ENCODE measurements at places on chromosomes 2 and 18.

DNA sequence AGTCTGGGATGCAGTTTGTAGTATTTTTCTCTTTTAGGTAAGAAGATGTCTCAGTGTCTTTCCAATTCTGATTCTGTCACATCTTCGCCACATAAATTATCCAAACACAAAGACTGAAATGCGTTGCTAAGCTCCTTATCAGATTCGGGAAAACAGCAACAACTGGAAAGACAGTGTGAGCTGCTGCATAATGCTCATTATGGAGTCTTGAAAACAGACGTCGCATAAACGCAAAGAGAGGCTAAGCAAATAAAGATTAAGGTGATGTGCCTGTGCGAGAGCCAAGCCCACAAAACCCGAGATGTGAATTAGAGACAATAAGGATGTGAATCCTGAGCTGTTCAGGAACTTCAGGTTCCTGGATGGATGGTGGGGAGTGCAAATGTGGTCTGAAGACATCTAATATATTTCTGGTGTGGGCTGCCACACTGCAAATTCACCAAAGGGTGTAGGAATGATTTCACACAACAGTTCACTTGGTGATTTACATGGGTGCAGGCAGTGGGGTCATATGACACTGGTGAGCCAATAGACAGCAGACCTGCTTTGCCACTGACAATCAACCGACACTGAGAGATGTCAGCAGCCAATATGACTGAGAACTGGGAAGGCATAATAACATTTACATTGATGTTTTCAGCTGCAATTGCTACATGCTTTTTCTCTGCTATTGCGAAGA, 195.8 kb downstream of the MTX2 start:
- peaks cover 56% of the 10 kb centered on the region for H3K27me3 ChIP-seq
- no peak for DNase-seq
- no peak overlapping the region for H3K4me3 ChIP-seq
- H3K36me3 ChIP-seq, result no peaks in the 10 kb centered on the region
- H3K27ac ChIP-seq, result no peak overlapping the region

DNA sequence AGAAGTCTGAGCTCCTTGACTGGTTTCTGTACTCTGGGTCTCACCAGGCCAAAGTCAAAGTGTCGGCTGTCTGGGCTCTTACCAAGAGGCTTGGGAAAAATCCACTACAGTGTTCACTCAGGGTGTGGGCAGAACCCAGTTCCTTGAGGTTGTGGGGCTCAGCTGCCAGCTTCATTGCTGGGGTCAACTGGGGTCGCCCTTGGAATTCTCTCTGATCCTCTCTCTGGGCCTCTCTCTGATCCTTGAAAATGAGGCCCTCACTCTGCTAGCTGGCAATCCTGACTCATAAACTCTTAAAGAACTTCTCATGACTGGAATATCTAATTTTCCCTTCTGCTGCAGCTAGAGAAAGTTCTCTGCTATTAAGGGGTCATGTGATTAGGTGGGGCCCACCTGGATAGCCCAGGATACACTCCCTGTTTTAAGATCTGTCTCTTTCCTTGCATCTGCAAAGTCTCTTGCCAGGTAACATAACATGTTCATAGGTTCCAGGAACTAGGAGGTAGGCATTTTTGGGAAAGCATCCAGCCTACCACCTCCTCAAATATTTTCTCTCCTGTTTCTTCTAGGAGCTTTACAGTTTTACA, 66.3 kb downstream of the SP110 start:
- no peak overlapping the region for H3K4me3 ChIP-seq
- no peaks in the 10 kb centered on the region for H3K36me3 ChIP-seq
- no peaks in the 10 kb centered on the region for H3K27me3 ChIP-seq
- H3K27ac ChIP-seq, result no peak overlapping the region
- no peaks in the 10 kb centered on the region for H3K4me1 ChIP-seq
- DNase-seq, result no peak

DNA sequence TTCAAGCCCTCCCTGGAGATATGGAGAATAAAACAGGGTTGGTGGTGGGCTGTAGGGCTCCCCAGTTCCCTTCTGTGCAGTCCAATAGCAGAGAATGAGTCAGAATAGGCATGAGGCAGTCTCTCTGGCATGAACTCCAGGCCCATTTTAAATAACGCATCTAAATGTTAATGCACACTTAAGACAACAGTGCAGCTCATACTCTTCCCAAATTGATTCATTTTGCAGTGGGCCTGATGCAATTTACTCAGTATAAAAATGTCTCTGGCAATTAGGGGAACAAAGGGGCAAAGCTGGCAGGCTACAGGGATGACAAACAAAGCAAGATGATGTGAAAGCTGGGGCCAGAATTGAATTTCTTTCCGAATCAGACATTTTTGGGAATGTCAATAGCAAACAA, 402.8 kb downstream of the CLIP4 start:
- H3K4me1 ChIP-seq, result no peaks in the 10 kb centered on the region
- no peak for DNase-seq
- no peak overlapping the region for H3K4me3 ChIP-seq
- no peaks in the 10 kb centered on the region for H3K36me3 ChIP-seq
- H3K27me3 ChIP-seq, result peaks cover 14% of the 10 kb centered on the region
- H3K27ac ChIP-seq, result no peak overlapping the region

DNA sequence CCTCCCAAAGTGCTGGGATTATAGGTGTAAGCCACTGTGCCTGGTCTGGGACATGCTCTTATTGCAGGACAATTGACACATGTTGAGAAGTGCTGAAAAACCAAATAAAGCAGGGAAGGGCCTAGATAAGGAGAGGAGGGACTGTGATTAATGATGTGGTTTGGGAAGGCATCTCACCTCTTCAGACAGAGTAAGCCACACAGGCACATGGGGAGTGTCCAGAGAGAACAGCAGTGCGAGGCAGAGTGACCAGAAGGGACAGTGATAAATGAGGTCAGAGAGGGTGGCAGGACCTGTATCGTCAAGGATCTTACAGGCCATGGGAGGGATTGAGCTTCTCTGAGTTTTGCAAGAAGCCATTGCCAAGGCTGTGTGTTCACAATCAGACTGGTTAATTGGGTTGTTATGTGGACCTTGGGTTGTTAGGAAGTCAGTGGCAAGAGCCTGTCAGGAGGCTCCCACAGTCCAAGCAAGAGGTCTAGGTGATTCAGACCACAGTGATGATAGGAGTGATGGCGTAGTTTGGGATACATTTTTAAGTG, 58.5 kb downstream of the EIF5B start:
- H3K27me3 ChIP-seq, result no peaks in the 10 kb centered on the region
- peaks cover 47% of the 10 kb centered on the region for H3K36me3 ChIP-seq
- H3K27ac ChIP-seq, result no peak overlapping the region
- H3K4me3 ChIP-seq, result no peak overlapping the region

- H3K36me3 ChIP-seq, result no peaks in the 10 kb centered on the region
- peaks cover 33% of the 10 kb centered on the region for H3K27me3 ChIP-seq
- DNase-seq, result peak; percentile 26
- no peak overlapping the region for H3K27ac ChIP-seq
- H3K4me1 ChIP-seq, result no peaks in the 10 kb centered on the region
- no peak overlapping the region for H3K4me3 ChIP-seq
These were observed 41.5 kb upstream of the OTOS start for GRCh38 chr2:240182001-240182400.

GRCh38 chr18:79384834-79385233, 10.9 kb upstream of the NFATC1 start:
- no peak overlapping the region for H3K4me3 ChIP-seq
- H3K36me3 ChIP-seq, result no peaks in the 10 kb centered on the region
- H3K4me1 ChIP-seq, result peaks cover 12% of the 10 kb centered on the region
- no peak for DNase-seq
- peaks cover 15% of the 10 kb centered on the region for H3K27me3 ChIP-seq

GRCh38 chr2:26001743-26002351, 19.6 kb upstream of the KIF3C start:
- H3K4me3 ChIP-seq, result no peak overlapping the region
- DNase-seq, result no peak
- peaks cover 5% of the 10 kb centered on the region for H3K4me1 ChIP-seq
- H3K27me3 ChIP-seq, result no peaks in the 10 kb centered on the region
- no peaks in the 10 kb centered on the region for H3K36me3 ChIP-seq

GRCh38 chr18:2847317-2848246, 776 bp downstream of the EMILIN2 start:
- no peaks in the 10 kb centered on the region for H3K36me3 ChIP-seq
- H3K4me1 ChIP-seq, result peaks cover 19% of the 10 kb centered on the region
- H3K27me3 ChIP-seq, result peaks cover 50% of the 10 kb centered on the region
- no peak overlapping the region for H3K27ac ChIP-seq
- peak overlapping the region; percentile 86 for H3K4me3 ChIP-seq
- peak; percentile 76 for DNase-seq

- no peak for DNase-seq
- H3K27ac ChIP-seq, result no peak overlapping the region
- H3K36me3 ChIP-seq, result no peaks in the 10 kb centered on the region
- no peaks in the 10 kb centered on the region for H3K27me3 ChIP-seq
- H3K4me1 ChIP-seq, result no peaks in the 10 kb centered on the region
These were observed 64.7 kb upstream of the ST3GAL5 start for GRCh38 chr2:85953476-85953875.

DNA sequence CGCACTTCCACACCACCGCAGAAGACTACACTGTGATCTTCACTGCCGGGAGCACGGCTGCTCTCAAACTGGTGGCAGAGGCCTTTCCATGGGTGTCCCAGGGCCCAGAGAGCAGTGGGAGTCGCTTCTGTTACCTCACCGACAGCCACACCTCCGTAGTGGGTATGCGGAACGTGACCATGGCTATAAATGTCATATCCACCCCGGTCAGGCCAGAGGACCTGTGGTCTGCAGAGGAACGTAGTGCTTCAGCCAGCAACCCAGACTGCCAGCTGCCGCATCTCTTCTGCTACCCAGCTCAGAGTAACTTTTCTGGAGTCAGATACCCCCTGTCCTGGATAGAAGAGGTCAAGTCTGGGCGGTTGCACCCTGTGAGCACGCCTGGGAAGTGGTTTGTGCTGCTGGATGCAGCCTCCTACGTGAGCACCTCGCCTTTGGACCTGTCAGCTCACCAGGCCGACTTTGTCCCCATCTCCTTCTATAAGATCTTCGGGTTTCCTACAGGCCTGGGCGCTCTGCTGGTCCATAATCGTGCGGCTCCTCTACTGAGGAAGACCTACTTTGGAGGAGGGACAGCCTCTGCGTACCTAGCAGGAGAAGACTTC, 12.5 kb downstream of the MOCOS start:
- H3K36me3 ChIP-seq, result no peaks in the 10 kb centered on the region
- no peaks in the 10 kb centered on the region for H3K4me1 ChIP-seq
- H3K4me3 ChIP-seq, result no peak overlapping the region
- peaks cover 7% of the 10 kb centered on the region for H3K27me3 ChIP-seq
- no peak overlapping the region for H3K27ac ChIP-seq

GRCh38 chr2:149658553-149658952, 71.0 kb upstream of the MMADHC start:
- no peaks in the 10 kb centered on the region for H3K36me3 ChIP-seq
- DNase-seq, result no peak
- H3K27ac ChIP-seq, result no peak overlapping the region
- no peaks in the 10 kb centered on the region for H3K4me1 ChIP-seq
- H3K4me3 ChIP-seq, result no peak overlapping the region

DNA sequence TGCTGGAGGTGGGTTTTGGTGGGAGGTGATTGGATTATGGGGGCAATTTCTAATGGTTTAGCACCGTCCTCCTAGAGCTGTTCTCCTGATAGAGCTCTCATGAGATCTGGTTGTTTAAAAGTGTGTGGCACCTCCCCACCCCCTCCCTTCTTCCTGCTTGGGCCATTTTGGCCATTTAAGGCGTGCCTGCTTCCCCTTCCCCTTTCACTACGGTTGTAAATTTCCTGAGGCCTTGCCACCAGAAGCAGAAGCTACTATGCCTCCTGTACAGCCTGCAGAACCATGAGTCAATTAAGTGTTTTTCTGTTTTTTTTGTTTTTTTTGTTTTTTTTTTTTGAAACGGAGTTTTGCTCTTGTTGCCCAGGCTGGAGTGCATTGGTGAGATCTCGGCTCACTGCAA, 335.7 kb upstream of the HS6ST1 start:
- no peak for DNase-seq
- no peak overlapping the region for H3K27ac ChIP-seq
- no peak overlapping the region for H3K4me3 ChIP-seq
- no peaks in the 10 kb centered on the region for H3K27me3 ChIP-seq
- H3K4me1 ChIP-seq, result peaks cover 8% of the 10 kb centered on the region

GRCh38 chr2:162061021-162061420, 13.0 kb downstream of the DPP4 start:
- no peaks in the 10 kb centered on the region for H3K27me3 ChIP-seq
- peak overlapping the region; percentile 65 for H3K27ac ChIP-seq
- peaks cover 29% of the 10 kb centered on the region for H3K36me3 ChIP-seq
- H3K4me1 ChIP-seq, result peaks cover 56% of the 10 kb centered on the region
- no peak for DNase-seq

GRCh38 chr2:235116885-235117492, 165.2 kb downstream of the SH3BP4 start:
- H3K36me3 ChIP-seq, result peaks cover 7% of the 10 kb centered on the region
- DNase-seq, result no peak
- H3K4me3 ChIP-seq, result no peak overlapping the region
- H3K27ac ChIP-seq, result no peak overlapping the region
- H3K4me1 ChIP-seq, result no peaks in the 10 kb centered on the region

- H3K27ac ChIP-seq, result no peak within 1 kb of the TSS
- no peaks in the 10 kb centered on the region for H3K4me1 ChIP-seq
- no peak for DNase-seq
- H3K27me3 ChIP-seq, result no peaks in the 10 kb centered on the region
These were observed at the start of gene C2orf80 for GRCh38 chr2:208189810-208190503. TSS of gene C2orf80 (minus strand) at chr2:208190030. CDS start at chr2:208186986, 3,044 bp downstream.

DNA sequence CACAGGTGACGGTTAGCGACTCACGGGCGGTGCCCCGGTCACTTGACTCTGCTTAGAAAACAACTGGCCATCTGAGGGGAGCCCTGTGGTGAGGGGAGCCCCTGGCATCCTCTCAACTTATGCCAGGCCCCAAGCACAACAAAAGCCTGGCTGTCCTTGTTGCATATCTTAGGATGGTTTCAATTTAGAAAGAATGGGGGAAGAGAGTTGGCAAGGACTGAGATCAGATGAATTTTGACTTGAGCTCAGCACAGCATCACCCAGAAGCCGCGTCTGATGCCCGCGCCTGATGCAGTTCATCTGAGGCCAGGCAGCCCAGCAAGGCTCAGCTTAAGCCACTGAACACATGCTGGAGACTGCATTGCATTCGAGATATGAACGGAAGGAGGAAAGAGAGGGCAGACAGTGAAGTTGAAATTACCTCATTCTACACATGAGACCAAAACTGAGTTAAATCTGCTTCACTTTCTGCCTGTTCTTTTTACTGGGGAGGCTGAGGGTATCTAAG, 36.8 kb downstream of the MYT1L start:
- peaks cover 11% of the 10 kb centered on the region for H3K27me3 ChIP-seq
- H3K36me3 ChIP-seq, result no peaks in the 10 kb centered on the region
- DNase-seq, result no peak
- no peak overlapping the region for H3K4me3 ChIP-seq

DNA sequence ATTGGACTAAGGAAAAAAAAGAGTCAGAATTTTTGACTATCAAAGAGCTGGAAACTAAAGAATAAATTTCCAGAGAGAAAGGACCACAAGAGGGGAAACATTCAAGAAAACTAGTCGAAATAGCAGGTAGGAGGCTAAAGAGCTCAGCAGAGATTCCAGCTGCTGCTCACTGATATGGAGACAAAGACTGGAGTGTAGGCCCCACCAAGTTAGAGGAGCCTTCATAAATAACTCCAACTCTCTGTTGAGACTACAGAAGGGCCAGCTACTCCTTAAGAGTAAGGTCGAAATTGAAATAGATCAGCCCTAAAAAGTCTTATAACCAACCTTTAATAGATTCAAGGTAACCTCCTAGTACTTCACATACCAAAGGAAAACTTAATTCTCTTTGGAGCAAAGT, 31.1 kb downstream of the SS18 start:
- DNase-seq, result no peak
- H3K4me3 ChIP-seq, result no peak overlapping the region
- peaks cover 18% of the 10 kb centered on the region for H3K36me3 ChIP-seq
- peaks cover 15% of the 10 kb centered on the region for H3K4me1 ChIP-seq
- H3K27me3 ChIP-seq, result no peaks in the 10 kb centered on the region

GRCh38 chr2:25570161-25570845, 103.1 kb downstream of the DTNB start:
- no peaks in the 10 kb centered on the region for H3K36me3 ChIP-seq
- H3K4me1 ChIP-seq, result peaks cover 15% of the 10 kb centered on the region
- no peak for DNase-seq
- H3K27ac ChIP-seq, result no peak overlapping the region
